Epithelial cell of alveolus of lung (primary cell): ENCODE measurements at places on chromosomes 7 and 10. TPM values are rescaled to one million over a fixed set of nuclear protein-coding genes. Genes with fewer than 3 reads are reported as not detected.

GOT1 gene
- total RNA-seq: 14.9 and 45.1 TPM in 2 replicates

SFRP4 gene
- 0.39 TPM in 1 of 2 replicates, not detected in the other for total RNA-seq

ADAM8 gene
- 4.5 and 6.0 TPM in 2 replicates for total RNA-seq

HEPACAM2 gene
- not detected in 2 replicates for total RNA-seq

CCDC136 gene
- total RNA-seq: 2.4 and 3.1 TPM in 2 replicates

FKBP6 gene
- total RNA-seq: not detected in 2 replicates

SLC26A3 gene
- total RNA-seq: not detected in 2 replicates

PSMC2 gene
- 106 and 148 TPM in 2 replicates for total RNA-seq

EDRF1 gene
- total RNA-seq: 12.3 and 17.6 TPM in 2 replicates

HOXA3 gene
- 8.1 and 9.4 TPM in 2 replicates for total RNA-seq

NOS3 gene
- total RNA-seq: 1.4 and 4.5 TPM in 2 replicates

C10orf53 gene
- not detected in 2 replicates for total RNA-seq

CYP3A4 gene
- not detected in 2 replicates for total RNA-seq

OPALIN gene
- not detected in 2 replicates for total RNA-seq

PNLIPRP2 gene
- total RNA-seq: not detected in 2 replicates

CDH23 gene
- total RNA-seq: not detected in 2 replicates

SRRT gene
- total RNA-seq: 68.9 and 79.0 TPM in 2 replicates

KEL gene
- total RNA-seq: not detected in 2 replicates

TFR2 gene
- total RNA-seq: 0.64 and 1.6 TPM in 2 replicates

NPM3 gene
- total RNA-seq: 51.5 and 124 TPM in 2 replicates

PALD1 gene
- 2.3 and 2.5 TPM in 2 replicates for total RNA-seq
